ENCODE measurements at places on chromosomes 2 and 18.

GRCh38 chr2:172109256-172109987, 6.7 kb upstream of the DLX2 start:
- DNase-seq: no peak

DNA sequence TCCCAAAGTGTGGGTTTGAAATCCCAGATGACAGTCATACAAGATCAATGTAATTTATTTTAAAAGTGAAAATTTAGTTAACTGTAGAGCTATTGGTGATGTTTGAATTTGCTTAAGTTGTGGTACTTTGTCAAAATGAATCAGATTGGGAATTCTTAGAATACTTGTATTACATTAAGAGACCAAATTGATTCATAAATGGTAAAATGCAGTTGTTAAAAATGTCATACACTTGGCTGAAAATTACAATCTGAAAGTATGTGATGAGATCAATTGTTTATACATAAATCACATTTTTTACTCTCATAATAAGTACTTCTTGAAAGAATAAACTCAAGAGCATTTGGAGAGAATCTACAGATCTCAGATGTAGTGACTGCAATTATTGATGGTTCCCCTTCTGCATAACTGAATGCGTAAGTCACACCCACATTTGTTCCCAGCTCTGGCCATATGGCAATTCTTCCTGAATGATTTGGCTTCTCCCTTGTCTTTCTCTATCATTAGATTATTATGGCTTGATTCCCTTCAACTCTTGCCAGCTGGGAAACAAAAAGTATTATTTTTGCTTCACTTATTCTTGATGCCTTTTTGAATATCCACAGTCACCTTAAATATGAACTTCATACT, 558.5 kb downstream of the CPS1 start:
- no peak for DNase-seq

DNA sequence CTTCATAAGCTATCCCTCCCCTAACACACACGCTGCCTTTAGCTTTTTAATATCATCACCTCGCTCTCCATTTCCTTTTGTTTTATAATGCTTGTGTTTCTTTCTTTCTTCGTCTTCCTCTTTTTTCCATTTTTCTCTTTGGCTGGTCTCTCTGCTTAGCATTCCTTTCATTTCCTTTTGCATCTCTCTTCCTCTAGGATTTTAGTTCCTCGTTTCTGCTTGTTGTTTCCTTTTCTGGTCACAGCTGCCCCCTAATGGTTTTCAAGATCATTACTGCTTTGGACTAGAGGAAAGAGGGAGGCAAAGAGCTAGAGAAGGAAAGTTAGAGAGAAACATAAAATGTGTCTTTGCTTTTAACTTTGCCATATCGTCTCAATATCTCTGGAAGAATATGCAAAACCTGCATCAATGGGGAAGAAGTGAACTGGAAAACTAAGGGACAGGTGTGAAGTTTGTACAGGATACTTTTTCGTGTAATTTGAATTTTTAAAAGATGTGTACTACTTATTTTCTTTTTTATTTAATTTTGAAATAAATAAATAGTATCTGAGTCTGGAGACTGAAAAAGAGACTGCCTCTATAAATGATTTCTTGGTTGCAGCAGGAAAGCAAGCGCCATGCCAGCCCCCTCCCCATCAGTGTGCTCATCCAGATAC, 6.3 kb upstream of the NRP2 start:
- DNase-seq: no peak

DNA sequence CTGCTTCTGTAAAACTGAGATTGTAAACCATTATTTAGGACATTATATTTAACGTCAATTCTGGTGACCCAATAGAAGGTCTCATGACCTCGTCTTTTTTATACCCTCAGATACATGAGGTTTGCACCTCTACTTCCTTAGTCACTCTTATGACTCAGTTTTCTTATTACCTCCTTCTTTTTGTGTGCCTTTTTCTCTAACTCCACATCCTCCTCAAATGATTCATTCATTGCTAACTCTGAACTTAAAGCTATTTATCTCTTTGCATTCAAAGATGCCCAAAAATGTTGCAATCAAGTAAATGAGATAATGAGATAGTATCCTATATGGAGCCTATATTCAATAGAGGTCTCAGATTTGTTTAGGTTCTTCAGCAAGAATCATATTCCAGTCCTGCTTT, 121.0 kb upstream of the KYNU start:
- no peak for DNase-seq

Data from neural crest cell (in vitro differentiated cells).